C1 segment of cervical spinal cord (tissue), 14 donors: ENCODE measurements at places on chromosomes 11 and 22.

- no peak for DNase-seq
Observed at GRCh38 chr11:120169981-120170698, 32.2 kb upstream of the TRIM29 start.

DNA sequence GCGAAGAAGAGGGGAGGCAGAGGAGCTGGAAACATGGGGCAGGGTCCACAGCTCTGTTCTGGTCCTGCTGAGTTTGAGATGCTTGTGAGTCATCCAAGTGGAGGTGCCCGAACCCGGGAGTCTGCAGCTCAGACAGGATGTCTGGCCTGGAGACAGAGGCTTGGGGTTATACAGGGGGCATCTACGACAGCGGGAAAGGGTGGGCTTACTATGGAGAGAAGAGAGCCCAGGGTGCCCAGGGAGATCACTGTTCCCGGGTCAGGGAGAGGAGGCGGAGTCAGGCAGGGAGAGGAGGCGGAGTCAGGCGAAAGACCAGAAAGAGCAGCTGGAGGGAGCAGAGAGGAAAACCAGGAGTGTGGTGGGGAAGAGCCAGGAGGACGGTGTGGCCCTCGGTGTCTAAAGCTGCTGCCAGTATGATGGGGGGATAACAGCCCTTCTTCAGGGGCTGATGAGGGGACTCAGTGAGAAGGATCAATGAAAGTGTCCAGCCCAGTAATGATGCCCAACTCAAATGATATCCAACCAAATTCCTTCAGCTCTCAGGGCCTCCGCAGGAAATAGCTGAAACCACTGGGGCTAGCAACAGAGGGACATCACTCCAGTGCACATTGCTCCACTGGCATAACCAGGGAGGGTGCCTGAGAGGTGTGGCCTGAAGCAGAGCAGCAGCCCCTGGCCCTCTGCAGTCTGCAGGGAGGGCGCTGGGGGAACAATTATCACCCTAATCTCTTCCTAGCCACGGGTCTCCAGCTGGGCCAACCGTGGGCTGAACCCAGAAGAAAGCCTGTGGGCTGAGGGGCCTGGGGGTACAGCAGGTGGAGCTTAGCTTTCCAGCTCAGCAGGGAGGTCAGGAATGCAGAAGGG, 2.6 kb upstream of the LTBP3 start:
- DNase-seq, result peak; percentile 41

DNA sequence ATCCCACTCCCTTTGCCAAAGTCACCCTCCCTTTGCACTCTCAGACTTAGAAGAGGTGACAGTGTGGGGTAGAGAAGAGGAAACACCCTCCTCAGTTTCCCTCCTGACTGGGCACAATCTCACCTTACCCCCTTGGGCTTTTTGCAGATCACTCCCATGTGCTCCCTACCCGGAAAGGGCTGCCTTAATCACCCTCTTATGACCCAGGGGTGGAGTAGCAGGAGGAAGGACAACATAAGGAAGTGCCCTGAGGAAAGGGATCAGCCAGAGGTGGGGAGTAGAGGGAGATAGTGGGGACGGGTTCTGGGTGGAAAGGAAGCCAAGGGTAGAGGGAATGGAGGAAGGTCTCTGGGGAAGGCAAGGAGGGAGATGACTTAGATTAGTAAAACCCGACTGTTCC, 52.0 kb downstream of the NRXN2 start:
- DNase-seq, result no peak

DNA sequence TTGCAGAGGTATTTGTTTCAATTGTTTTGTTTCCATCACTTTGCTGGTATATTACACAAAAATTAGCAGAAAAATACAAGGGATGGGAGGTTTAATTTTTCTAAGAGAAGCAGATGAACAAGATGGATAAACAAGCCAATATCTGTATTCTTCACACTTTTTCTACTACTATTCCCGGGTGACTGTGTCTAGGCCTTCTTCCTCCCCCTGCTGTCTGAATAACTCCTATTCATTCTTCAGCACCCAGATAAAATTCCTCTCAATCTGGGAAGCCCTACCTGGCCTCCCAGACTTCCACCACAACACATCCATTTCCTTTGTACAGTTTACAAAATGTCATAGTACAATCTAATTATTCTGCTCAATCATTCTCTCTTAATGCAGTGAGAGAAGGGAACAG, 666.6 kb upstream of the TENM4 start:
- DNase-seq, result no peak

DNA sequence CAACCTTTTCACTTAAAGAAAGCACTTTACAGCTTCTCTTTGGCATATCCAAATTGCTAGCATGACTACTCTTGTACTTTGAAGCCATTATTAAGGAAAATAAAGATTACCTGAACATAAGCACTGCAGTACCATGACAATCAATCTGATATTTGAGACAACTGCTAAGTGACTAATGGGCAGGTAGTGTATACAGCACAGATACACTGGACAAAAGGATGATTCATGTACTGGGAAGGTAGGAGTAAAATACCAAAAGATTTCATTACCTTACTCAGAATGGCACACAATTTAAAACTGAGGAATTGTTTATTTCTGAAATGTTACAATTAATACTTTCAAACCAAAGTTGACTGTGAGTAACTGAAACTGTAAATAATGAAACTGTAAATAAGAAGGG, 1054.3 kb upstream of the TENM4 start:
- no peak for DNase-seq

DNA sequence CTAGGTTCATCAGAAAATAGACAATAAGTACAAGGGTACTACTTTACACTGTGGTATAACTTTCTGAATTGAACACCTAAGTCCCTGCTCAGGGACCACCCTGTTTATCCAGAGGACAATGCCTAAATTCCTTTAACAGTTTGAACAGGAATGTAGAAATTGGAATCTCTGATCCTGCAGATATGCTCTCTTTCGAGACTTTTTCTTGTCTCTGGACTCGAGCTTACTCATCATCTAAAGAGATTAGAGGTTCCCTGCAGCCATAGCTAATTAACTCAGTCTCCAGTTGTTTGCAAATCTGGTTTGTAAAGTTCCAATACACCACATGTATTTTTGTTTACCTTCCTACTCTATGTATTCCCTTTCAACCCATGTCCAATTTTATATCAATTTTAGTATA, 1.0 kb downstream of the HOATZ start:
- DNase-seq, result no peak

DNA sequence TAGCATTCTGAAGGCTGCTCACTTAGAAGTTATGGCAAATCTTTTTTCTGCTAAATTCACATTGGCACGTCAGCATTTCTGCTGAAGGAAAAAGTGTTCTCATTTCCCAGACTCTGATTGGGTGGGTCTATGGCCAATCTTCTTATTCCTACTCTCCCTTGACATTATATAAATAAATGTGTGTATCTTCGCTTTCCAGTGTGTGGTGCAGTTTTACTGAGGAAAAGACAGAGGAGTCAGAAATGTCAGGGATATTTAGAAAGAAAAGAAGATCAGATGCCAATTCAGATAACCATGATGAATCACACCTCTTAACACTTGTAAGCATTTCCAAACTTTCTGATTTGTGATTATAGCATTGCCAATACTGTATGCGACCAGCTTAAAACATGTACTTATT, 3.2 kb upstream of the BDNF start:
- DNase-seq, result no peak

GRCh38 chr11:109425554-109425953, 3.6 kb downstream of the C11orf87 start:
- DNase-seq, result no peak

GRCh38 chr22:49964136-49965090, 3.8 kb downstream of the PIM3 start:
- no peak for DNase-seq

- no peak for DNase-seq
Observed at GRCh38 chr11:88295028-88295427, 42.5 kb downstream of the CTSC start.

DNA sequence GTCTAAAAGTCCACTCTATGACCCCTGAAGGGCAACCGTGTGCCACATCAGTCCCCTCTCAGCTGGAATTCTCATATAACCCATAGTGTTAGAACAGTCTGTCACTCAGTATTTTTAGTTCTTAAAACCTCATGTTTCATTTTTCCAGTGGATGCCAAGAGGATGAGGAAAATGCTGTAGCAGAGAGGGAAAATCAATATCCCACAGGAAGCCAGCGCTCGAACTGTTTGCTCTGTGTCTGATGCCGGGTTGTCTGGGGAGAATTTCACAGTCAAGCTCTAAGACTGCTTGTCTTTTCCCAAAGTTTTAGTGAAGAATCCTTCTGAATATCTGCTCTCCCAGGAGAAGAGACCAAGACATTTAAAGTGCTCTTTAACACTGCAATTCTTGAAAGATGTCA, 360.9 kb downstream of the OPCML start:
- no peak for DNase-seq

- DNase-seq, result peak; percentile 23
Observed at GRCh38 chr22:35430897-35431322, 31.0 kb downstream of the MCM5 start.

DNA sequence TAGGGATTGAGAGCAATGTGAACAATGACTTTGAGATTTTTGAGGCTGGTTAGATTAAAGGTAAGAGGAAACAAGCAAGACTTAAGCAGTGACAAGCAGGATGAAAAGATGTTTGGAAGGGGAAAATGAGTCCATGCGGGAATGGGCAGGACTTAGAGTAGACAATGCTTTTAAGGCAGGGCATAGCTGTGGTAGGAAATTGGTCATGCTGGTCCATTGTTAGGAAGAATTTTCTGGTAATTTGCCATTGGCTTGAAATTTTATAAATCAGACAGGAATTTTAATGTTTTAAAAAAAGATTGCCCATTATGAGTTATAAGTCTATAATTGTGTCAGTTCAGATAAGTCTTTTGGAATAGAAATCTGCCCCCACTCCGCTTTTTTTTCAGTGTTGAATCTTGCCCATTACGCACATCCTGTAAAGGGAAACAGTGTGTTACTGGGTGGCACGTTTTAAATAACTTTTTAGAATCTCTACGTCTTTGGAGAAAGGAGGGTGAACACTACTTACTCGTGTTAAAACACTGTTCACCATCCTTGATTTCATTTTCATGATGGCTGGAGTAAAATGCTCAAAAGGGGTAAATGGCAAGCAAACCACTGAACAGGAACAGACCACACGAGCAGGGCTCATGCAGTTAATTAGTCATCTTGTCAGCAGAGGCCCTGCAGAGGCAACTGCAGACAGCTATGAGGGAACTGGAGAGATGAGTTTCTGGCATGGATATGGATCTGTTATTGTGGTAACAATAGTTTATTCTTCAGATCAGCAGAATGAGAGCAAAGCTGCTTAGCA, 25.0 kb downstream of the SWAP70 start:
- DNase-seq, result peak; percentile 44

DNA sequence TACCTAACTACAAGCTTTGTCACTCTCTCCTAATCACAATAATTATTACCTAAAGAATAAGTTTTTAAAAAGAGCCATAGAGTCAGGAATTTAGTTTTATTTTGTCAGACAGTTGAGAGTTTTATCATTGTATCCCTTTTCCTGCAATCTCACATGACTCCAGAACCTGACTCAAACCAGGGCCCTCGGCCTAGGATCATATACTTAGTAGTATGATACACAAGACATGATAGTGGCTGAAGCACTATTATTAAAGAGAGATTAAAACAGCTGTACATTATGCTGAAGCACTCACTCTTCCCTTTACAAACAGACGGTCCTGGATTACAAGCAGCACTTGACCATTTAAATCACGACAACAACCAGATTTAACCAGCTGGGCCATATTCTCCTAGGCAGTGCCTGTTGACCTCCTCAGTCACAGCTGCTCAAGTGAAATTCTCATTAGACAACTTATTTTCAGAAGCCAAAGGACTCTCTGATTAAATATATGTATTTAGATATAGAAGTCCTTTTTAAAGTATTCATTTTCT, 44.0 kb downstream of the SOX6 start:
- no peak for DNase-seq

DNA sequence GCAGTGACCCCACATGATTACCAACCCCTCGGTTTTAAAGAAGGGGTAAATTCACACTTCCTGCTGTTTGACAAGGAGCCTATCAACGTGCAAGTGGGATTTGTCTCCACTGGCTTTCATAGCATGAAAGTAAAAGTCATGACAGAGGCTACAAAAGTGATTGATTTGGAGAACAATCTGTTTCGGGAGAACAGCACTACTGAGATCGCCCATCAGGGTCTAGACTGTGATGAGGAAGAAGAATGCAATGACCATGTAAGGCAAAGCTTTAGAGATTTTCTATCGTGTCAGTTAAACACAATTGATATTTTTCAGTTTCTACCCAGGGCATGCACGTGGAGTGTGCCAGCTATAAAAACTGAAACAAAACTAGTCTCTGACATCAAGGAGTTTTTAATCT, 41.7 kb downstream of the HORMAD2 start:
- DNase-seq, result no peak

DNA sequence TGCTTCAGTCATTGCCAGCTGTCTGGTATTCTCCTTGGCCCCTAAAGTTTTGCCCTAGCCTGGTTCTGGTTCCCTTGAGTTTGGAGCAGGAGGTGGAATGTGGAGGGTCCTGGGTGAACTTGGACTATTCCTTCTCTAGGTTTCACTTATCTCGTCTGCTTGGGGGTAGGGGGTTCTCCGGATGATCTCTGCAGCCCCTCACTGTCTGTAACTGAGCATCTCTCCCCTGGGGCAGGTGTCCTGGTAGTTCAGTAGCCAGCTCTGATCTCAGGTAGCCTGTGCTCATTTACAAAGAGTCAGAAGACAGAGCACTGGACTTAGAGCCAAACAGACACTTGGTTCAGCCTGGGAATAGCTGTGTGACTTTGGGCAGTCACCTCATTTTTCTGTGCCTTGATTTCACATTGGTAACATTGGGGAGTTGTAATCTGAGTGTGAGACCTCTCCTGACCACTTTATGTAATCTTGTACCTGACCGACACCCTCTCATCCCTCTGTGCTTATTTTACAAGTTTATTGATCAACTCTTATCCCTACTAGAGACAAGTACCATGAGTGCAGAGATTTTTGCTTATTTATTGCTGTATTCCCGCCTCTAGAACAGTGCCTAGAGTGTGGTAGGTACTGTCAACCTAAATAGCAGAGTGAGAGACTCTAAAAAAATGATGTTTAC, 804 bp downstream of the CCDC134 start:
- DNase-seq, result no peak

DNA sequence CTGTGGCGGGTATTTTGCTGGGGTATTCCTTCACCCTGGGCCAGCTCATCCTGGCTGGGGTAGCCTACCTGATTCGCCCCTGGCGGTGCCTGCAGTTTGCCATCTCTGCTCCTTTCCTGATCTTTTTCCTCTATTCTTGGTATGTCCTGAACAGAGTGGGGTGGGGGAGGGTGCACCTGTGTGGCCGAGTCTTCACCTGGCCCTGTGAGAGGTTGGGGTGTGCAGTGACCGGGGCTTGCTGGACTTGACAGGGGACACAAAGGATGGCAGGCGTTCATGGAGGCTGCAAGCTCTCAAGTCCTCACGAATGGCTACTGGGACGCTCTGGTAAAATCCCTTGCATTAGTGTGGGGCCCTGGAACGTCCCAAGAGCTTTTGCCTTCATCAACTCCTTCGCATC, 39.3 kb downstream of the CAPN1 start:
- DNase-seq, result no peak
